ENCODE measurements at places on chromosomes 11 and 22.

- DNase-seq, result no peak
These were observed 155.8 kb downstream of the KIRREL3 start for GRCh38 chr11:126844789-126845188.

DNA sequence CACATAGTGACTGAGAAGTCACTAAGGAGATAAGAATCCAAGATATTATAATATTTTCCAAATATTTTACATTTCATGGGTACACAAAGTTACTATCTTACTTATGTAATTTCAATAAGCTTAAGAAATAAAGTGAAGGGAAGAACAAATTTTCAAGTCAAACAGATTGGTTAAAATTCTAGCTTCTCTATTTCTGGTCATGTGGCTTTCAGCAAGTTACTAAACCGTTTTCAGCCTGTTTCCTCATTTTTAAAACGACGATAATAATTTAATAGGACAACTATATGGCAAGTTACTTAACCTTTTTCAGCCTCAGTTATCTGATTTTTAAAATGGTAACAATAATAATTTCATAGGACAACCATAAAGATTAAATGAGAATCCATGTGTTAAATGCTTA is 15.6 kb downstream of the DCUN1D5 start:
- no peak for DNase-seq

GRCh38 chr11:63869683-63870082 is 30.8 kb downstream of the MARK2 start:
- DNase-seq, result no peak

DNA sequence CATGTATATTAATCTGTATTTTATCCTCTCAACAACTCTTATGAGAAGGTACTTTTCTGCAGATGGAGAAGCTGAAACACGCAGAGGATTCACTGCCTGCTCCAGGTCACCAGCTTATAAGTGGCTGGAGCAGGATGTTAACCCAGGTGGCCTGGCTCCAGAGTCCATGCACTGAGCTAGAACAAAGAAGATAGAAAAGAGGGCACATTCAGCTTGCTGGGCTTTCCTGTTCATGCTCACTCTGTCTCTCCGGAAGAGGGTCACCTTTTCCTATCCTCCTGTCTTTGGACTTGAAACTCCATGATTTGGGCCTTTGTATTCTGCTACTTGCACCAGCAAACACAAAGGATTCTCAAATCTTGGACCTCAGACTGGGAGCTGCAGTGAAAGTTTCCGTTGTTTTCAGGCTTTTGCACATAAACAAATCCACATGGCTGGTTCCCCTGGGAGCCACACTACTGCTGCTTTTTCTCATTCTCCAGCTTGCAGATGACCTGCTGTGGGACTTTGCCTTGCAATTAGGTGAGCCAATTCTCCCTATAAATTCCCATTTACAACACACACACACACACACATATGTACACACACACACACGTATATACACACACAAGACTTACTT is 117.3 kb upstream of the GRK3 start:
- no peak for DNase-seq

DNA sequence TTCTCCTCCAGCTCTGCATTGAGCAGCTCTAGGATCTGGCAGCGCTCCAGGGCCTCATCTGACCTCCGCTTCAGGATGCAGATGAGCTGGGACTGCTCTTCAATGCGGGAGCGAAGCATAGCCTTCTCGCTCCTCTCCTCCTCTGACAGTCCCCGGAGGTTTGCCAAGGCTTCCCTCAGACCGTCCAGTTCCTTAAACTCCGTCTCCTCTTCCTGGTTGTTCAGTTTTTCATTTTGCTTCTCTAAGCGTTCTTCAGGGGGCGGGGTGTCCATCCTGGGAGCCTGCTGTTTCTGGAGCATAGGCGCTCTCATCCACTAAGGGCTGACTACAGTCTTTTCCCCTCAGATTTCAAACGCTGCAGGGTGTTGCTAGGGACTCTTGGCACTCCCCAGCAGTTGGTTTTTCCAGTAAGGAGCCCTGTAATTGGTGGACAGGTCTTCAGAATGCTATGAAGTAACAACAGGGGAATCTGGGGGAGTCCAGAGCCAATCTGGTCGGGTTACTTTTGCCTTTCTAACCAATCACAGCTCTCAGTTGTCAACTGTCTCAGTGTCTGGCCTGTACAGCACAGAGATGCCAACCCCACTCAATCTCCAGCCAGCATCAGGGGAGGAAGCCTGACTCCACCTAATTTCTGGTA is at the start of gene CCDC89:
TSS of gene CCDC89 (minus strand) at position 376 of the 640 bp plus-strand sequence. CDS start at position 311, 65 bp downstream.
- peak; percentile 98 for DNase-seq

DNA sequence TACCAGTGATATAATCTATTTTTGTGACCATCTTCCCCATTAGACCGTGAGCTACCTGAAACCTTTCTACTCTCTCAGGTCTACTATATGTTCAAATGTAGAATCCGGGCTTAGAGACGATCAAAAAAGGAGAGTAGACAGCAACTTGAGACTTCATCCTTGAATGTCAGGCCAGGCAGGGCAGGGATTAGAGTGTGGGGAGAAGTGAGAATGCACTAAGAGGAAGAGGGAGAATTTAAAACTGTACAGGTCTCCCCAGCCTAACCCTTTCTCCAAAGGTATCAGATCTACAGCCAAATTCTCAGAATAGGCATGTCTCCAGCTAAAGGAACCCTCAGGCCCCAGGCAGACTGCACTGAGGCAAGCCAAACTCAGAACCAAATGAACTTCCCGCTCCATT is 935 bp downstream of the LAMTOR1 start:
- DNase-seq, result no peak

DNA sequence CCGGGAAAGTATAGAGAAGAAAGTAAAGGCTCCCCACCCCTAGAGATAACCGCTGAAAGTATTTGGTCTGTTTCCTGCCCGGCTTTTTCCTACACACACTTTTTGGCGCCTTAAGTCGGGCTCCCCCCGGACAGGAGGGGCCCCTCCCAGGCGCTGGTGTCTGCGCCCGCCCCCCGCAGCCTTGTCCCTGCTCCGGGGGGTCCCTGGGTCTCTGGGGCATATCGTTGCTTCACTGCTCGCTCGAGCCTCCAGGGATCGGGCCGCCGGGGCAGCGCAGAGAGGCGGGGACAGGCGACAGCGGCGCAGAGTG is 928 bp upstream of the CRACR2B start:
- DNase-seq, result no peak

- no peak for DNase-seq
These were observed 11.3 kb downstream of the PLAAT2 start for GRCh38 chr11:63551889-63552266.

- DNase-seq, result peak; percentile 67
These were observed 4.6 kb downstream of the SAA2 start for GRCh38 chr11:18243783-18244362.

DNA sequence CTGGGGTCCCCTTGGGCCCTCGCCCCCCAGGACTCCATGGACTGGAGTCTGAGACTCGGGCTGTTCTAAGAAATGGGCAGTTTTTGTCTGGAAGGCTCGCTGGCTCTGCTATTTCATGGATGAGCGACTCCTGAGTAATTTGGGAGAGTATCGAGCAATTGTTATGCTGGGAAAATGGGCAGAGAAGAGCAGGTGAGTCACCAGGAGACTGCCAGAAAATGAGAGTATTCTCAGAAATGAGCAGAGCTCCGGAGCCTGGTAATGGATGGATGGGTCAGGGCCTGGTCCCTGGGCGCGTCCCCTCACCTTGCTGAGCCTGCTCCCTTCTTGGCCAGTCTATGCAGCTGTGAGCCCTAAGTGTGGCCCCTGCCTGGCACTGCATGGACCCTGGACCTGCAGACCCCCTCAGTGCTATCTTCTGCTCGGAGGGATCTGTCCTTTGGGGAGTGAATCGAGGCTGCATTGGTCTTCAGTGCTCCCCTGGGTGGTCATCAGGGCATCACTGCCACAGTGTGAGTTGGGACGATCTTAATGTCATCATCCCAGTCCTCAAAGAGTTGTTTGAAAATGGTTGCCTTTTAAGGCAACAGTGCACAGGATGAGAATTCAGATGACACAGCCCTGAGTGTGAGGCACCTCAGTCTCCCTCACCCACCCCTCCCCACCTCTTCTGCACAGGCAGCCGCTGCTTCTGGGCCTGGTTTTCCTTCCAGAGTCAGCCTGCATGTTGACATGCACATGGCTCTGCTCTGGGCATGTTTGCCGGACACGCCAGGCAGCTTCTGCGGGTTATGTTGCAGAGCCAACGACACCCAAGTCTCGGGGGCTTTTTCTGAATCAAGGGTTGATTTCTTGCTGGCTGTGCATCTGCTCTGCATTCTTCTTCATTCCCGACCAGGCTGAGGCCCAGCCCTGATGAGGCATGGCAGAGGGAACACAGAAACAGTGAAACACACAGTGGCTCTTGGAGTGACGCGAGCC is 519.0 kb downstream of the TBC1D22A start:
- DNase-seq, result no peak

DNA sequence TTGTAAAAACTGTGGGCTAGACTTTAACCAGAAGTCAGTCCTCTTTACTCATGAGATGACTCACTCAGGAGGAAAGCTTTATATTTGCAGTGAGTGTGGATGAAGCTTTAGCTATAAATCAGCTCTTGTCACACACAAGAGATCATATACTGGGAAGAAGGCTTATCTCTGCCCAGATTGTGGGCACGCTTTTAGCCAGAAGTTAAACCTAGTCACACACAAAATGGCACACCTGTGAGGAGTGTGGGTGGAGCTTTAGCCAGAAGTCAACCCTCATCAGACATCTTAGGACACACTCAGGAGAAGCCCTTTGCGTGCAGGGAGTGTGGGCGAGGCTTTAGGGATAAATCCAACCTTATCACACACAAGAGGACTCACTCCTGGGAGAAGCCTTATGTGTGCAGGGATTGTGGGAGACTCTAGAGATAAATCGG is 706.9 kb upstream of the LUZP2 start:
- peak; percentile 20 for DNase-seq

DNA sequence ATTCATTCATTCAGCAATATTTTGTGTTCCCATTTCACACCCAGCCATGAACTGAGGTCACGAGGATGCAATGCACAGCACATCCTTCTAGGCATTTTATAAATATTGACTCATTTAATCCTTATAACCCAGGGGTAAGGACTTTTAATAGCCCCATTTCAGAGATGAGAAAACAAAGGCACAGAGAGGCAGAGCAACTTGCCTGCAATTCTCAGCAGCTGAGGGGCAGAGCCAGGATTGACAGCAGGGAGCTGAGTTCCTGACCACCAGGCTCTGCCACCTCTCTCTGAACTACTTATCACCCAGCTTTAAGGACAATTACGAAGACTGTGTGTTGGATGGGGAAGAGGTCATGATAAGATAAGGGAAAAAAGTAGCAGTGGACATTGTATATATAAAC is 12.8 kb upstream of the FGF3 start:
- DNase-seq, result no peak

GRCh38 chr22:20403779-20404140 is 9.8 kb downstream of the ZNF74 start:
- DNase-seq, result no peak

GRCh38 chr22:37256075-37256726 is 12.1 kb upstream of the RAC2 start:
- DNase-seq, result no peak

GRCh38 chr11:124891373-124891861 is 6.2 kb downstream of the ROBO4 start:
- DNase-seq, result no peak

DNA sequence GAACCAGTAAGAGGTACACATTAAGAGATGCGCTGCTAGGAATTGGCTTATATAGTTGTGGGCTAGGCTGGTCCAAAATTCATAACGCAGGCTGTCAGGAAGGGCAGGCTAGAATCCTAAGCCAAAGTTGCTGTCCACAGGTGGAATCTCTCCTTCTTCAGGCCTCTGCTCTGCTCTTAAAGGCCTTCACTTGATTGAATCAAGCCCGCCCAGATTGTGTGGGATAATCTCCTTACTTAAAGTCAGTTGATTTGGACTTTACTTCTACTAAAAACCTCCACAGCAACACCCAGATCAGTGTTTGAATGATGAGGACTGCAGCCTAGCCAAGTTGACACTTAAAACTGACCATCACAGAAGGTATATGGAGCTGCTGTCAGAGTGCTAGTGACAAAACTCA is 68.8 kb downstream of the LRRC32 start:
- no peak for DNase-seq

DNA sequence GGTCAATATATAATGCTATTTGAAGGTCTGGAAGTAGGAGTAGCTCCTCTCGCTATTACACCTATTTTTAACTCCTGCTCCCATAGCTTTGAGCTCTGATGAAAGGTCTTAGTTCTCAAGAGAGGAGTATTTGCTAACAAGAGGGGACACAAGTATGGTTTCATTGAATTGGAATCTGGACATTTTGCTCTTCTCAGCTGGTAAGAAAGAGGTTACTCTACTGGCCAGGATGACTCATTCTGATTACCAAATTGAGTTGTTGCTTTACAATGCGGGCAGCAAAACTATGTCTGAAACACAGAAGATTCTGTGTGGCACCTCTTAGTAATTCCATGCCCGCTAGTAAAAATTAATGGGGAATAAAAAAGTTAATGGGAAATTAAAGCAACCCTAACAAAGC is 63.6 kb upstream of the EP300 start:
- peak; percentile 74 for DNase-seq

DNA sequence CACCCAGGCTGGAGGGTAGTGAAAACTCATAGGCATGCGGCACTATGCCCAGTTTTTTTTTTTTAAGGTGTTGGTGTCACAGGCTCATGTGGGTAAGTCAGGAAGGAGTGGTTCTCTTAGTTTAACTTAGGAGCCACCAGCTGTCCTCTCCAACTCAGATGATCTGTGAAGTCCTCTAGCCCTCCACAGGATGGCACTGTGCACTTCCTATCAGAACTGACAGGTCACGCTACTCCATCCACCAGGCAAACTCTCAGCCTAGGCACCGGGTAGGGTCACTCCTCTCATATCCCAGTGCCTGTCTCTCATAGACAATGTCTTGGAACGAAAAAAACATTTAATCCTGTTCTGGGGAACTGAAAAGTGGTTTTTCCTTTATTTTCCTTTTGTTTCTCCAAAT is 16.5 kb downstream of the NAP1L4 start:
- DNase-seq, result peak; percentile 18

DNA sequence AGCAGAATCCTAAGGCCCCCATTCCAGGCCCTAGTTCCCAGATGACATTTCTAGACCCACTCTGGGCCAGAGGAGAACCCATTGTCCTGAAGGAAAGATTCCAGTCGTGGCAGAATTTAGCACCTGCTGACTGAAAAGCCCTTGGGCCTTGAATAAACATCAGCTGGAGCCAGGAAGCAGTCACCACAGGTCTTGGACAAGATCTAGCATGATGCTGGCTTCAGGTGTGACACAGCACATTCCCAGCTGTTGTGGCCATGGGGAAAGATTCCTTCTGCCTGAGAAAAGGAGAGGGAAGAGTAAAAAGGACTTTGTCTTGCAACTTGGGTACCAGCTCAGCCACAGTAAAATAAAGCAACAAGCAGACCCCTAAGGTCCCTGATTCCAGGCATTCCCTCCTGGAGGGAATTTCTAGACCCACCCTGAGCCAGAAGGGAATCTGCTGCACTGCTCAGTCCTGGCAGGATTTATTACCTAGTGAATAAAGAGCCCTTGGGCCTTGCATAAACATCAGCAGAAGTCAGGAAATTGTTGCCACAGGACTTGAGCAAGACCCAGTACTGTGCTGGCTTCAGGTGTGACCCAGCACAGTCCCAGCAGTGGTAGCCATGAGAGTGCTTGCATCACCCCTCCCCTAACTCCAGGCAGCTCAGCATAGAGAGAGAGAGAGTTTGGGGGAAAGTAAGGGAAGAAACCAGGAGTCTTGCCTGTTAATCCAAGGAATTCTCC is 42.5 kb upstream of the PAMR1 start:
- no peak for DNase-seq
